ENCODE measurements at places on chromosomes 11 and 22.
A peak's percentile ranks its signal among the peaks of the same experiment; 100 is the strongest.

- peak; percentile 4 for DNase-seq
Measured at GRCh38 chr22:26589367-26589844, 526 bp downstream of the TPST2 start.

DNA sequence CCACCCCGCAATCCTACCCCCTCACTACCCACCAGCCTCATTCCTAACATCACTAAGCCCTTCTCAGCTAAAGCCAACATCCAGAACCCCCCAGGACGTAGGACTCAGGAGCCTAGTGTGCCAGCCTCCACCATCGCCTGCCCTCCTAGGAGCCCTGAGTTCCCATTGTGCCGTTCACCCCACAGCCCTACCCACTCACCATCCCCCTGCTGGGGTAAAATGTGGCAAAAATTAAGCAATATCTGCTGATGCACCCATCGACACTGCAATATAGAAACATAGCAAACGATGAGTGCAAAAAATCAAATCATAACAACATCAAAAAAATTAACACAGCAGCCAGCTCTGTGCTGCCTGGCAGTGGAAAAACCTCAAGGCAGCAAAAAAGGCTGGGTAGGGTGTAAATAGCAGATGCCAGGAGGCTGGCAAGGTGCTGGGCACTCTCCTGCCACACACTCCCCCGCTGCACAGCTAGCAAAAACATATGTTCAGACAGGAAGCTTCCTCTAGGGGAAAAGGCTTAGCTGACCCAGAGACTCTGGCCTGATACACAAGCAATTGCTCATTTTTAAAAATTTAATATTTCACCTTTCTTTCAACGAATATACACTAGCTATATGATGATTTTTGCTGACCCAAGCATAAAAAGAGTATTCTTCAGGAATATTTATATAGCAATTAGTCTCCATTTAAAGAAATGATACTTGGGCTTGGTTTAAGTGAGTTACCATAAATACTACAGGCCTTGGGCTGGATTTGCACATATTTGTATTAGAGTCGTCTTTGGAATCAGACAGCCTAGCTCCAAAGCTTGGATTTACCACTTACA, 33.8 kb downstream of the PRDM10 start:
- no peak for DNase-seq

DNA sequence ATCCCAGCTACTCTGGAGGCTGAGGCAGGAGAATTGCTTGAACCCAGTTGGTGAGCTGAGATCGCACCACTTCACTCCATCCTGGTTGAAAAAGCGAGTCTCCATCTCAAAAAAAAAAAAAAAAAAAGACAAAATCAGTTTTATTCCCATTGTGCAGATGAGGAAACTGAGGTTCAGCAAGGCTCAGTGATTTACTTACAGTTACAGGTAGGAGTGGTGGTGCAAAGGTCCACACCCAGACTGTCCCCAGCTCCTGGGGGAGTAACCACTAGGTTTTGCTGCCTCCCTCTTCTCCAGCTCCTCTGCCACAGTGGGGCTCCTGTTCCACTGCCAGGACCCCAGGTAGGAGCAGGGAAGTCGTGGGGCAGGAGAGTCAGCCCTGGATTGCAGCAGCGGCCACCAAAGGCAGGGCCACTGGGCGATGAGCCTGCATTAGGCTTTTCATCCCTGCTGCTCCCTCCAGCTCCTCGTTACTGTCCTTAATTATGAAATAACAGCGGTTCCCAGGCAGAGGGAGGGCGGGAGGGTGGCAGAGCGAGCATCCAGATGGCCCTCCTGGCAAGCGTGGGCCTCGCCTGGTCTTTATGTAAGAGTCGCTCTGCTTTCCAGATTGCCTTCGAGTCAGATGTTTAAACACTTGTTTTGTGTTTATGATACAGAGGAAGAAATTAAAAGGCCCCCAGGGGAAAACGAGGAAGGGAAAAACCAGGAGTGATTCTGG, 15.5 kb upstream of the RASD2 start:
- DNase-seq: no peak

DNA sequence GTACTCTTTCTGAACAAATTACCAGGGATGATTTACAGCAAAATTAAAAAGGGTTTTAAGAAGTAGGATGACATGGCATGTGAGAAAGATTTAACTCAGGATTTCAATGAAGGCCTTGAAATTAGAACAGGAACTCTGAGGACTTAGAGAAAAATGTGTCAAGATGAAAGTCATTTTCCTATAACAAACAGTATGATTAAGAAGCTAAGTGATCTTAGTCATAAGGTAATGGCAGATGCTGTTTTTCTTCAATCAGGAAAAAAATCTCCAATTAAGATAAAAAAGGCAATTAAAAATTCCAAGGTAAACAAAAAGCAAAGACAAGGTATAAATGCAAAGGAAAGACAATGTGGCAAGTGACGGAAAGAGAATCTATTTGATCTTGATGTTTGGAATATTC, 73.5 kb downstream of the GAB2 start:
- peak; percentile 22 for DNase-seq

- DNase-seq: no peak
Measured at GRCh38 chr22:50068096-50068495, 10.0 kb upstream of the TTLL8 start.

- no peak for DNase-seq
Measured at GRCh38 chr11:34975482-34975881, 59.1 kb downstream of the PDHX start.

DNA sequence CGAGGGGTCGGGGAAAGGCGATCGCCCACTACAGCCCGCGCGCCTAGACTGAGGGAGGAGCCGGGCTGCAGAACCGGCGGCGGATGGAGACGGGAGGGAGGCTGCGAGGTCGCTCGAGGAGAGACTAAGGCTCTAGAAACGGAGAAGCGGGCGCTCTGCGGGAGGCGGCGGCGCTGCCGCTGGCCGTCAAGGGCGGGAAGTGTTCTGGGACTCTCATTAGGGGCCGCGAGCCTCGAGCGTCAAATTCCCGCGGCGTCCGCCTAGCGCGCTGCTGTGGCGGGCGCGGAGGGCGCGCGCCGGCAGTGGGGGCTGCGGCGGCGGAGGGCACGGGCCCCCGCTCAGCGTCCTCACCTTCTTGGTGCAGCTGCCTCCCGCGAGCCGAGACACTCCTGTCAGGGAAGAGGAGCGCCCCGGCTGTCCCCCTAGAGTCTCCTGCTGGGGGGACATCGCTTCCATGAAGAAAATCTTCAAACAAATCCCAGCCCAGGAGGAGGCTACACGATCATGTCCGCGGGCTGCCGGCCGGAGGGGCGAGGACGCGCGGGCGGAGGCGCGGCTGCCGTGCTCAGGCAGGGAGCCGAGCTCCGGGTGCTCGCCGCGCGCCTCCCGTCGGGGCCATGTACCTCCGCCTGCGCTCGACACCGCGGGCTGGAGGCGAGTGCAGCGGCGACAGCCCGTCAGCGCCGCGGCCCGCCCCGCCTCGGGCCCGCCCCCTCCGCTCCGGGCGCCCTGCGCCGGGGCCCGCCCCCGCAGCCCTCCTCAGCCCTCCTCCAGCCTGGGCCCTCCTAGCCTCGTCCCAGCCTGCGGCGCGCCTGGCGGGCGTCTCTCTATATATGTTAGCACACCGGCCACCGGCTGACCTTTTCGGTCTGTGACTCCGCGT, at the start of gene ARHGAP20:
Gene ARHGAP20 (minus strand): TSS at position 662 of the 883 bp plus-strand sequence. CDS start 206 bp downstream, at position 456.
- peak; percentile 12 for DNase-seq

DNA sequence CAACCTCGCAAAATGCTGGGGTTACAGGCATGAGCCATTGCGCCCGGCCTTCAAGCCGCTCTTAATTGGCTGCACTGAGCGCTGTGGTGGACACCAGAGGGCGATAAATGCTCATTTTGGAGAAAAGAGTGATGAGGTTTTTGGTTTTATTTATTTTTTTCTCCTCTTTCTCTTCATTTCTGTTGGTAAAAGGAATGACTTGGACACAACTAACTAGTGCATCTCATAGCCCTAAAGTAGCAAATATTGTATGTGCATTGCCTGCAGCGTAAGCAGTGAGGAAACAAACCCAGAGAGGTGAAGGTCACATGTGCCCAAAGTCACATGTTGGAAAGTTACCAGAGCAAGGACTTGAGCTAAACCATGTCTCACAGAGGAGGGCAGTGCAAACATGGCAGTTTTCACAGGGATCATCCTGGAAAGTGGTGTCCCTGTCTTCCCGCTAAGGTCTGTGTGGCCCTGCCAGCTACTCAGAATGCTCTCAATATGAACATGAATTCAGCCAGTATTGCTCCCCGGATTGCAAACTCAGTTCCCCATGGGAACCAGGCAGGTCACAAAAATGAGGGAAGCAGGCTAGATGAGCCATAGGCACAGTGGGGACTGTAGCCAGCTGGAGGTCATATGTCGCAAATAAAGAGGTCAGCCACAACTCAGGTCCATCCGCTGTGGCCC, 8.6 kb upstream of the CD82 start:
- DNase-seq: peak; percentile 62

DNA sequence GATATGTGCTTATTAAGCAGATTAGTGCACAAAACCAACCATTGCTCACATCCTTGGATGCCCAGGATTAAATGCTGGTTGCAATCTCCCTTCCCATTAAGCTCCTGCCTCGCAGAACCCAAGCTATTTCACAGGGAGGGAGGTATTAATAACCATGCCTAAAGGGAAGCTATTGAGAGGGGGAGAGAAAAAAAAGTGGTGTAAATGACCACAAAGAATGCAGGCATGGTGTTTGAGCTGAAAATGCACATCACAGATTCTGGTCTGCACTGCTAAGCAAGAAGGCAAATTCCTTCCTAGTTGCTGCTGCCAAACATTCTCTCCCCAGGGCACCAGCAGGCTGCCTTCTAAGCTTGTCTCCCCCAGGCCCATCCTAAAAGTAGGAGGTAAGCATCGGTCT, 92.0 kb upstream of the ISX start:
- no peak for DNase-seq

GRCh38 chr22:35368386-35368785, 12.5 kb upstream of the HMOX1 start:
- DNase-seq: no peak

GRCh38 chr11:18969720-18970119, 30.5 kb upstream of the MRGPRX1 start:
- DNase-seq: no peak

DNA sequence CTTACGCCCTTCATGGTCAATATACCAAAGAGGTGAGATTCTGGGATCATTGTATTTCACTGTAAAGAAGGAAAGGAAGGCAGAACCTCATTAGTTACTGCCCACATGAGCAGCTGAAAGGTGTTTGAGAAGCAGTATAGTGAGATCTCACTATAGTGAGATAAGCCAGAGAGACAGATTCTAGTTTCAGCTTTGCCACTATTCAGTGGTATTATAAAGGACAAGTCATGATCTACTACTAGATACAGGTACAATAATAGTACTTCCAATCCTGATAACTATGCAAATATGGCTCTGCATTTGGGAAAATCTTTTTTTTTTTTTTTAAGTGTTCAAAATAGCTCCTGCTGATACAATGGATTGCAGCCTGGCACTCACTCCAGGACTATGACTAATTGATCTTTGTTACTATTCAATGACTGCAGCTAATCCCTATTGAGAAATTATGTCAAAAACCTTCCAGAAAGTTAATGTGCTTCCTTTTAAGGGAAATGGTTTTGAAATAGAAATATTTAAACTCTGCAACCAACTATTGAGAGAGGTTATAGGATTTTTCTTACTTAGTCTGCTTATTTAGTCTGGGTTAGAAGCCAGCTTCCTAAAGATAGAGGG, 8.3 kb upstream of the DLAT start:
- DNase-seq: no peak

- DNase-seq: no peak
Measured at GRCh38 chr22:46131151-46131587, 19.2 kb upstream of the PPARA start.

- DNase-seq: peak; percentile 39
Measured at GRCh38 chr22:28894334-28894733, 11.0 kb downstream of the ZNRF3 start.

- DNase-seq: peak; percentile 71
Measured at GRCh38 chr11:66745356-66746235, 16.6 kb upstream of the SPTBN2 start.

DNA sequence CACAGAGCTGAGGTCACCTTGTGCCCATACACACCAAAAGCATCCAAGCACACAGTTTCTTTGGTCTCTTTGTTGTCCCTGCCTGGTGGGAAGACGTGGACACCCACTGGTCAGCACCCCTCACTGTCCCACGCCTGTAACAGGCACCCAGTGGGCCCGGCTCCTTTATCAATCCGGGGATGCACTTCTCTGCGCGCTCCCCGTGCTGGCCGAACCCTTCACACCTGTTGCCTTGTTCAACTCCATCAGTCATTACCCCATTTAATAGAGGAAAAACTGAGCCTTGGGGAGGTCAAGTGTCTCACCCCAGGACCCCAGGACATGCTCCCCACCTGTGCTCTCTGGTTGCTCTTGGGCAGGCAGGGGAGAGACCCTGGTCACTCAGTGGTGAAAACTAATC, 49.7 kb upstream of the FGF3 start:
- no peak for DNase-seq
